ENCODE measurements at places on chromosomes 6 and 20.

DNA sequence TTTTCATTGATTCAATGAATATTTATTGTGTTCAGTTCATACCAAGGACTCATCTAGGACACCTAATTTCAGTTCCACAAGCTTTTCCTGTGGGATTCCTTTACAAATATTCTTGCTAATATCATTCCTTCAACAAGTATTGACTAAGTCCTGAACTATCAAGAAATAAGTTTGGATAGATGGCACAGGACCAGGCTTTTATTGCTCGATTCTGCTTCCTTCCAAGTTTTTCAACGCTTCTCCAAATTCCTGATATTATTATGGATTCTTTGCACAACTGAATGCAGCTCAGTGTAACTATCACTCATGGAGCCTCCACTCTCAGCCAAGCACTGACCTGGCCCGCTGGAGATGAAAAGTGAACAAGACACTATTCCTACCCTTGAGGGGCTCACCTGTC is 32.7 kb upstream of the COL21A1 start:
- H3K27me3 ChIP-seq = no peaks in the 10 kb centered on the region
- H3K4me1 ChIP-seq = no peaks in the 10 kb centered on the region
- DNase-seq = no peak
- H3K4me3 ChIP-seq = no peak overlapping the region
- H3K36me3 ChIP-seq = no peaks in the 10 kb centered on the region

DNA sequence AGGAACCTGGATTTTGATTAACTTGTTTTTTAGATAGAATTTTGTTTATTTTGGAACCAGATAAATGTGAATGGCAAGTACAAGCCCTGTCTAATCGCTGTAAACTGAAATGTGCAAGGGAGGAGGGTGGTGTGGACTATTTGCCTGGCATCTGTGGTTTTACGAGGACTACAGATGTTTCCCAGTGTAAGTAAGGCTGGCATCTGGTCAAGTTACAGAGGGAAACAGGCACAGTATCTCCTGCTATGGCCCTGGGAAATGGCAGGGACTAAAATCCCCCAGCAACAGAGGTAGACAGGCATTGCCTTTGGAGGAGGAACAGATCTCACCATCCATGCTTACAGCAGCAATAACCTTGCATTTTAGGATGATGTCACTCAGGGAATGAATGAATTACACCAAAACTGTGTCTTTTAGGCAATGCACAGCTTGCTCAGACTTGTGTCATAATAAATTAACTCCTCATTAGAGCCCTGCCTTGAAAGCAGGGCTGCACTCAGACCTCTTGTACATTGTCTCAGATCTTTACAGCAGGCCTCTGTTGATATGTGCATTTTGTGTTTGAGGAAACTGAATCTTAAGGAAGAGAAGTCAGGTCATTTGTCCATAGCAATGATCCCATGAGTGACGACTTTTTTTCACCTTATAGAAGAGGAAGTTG is 96.2 kb downstream of the TCP11 start:
- H3K4me3 ChIP-seq = no peak overlapping the region
- peak overlapping the region; percentile 69 for H3K27ac ChIP-seq
- DNase-seq = no peak
- H3K4me1 ChIP-seq = no peaks in the 10 kb centered on the region
- H3K36me3 ChIP-seq = peaks cover 5% of the 10 kb centered on the region

- H3K4me1 ChIP-seq = peaks cover 3% of the 10 kb centered on the region
- H3K36me3 ChIP-seq = no peaks in the 10 kb centered on the region
- H3K4me3 ChIP-seq = no peak within 1 kb of the TSS
- DNase-seq = no peak
Measured at GRCh38 chr6:104956731-104957294, at the start of gene LIN28B. TSS of gene LIN28B (plus strand) at chr6:104957107. CDS start at chr6:104957251, 144 bp downstream.

GRCh38 chr6:86686496-86686895 is 250.8 kb upstream of the HTR1E start:
- H3K36me3 ChIP-seq = no peaks in the 10 kb centered on the region
- H3K27ac ChIP-seq = no peak overlapping the region
- no peak for DNase-seq
- no peaks in the 10 kb centered on the region for H3K4me1 ChIP-seq
- H3K4me3 ChIP-seq = no peak overlapping the region

DNA sequence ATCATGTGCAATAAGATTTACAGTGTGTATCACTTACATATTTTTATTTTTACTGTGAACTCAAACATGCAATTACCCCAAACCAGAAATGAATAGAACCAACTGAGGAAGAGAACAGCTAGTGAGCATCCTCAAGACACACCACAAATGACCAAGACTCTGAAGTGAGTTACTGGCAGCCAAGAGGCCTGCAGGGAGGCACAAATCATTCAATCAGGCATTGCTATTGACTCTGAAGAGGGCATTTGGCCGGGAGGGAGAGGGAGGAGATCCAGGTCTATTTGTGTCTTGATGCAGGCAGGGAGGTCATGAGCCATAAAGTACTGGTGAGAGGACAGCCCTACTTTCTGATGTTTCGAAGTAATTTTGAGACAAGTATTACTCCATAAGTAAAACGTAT is 257.7 kb downstream of the BCKDHB start:
- no peak for DNase-seq
- no peak overlapping the region for H3K4me3 ChIP-seq
- no peaks in the 10 kb centered on the region for H3K27me3 ChIP-seq
- H3K36me3 ChIP-seq = no peaks in the 10 kb centered on the region
- H3K4me1 ChIP-seq = peaks cover 6% of the 10 kb centered on the region

DNA sequence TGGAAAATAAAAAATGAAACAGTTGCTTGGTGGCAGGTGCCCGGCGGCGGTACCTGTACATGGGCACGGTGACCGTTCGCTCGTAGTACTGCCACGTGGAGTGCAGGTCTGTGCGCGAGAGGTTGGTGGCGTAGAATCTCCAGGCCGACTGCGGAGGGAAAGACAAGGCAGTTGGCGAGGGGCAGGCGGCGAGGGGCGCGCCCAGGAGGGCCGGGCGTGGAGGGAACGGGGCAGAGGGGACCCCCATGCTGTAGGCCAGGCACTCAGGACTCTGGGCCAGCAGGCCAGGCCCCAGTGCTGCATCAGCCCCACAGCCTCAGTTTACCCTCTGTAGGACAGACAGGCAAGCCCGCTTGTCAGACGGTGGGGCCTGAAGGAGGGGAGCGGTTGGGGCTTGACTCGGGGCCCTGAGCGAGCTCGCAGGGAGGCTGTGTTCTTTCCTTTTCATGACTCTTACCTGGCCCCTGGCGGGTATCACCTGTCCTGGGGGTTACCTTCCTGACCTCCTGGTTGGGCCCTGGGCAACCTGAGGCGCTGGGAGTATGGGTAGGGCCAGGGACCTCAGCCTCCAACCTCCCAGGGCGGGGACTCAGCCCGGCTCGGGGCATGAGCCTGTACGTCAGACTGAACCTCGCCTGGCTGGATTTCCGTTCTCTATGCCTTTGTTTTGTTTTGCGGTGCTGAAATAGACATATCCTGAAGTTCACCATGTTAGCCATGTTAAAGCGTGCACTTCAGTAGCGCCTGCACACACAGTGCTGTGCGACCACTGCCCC is 38.5 kb downstream of the KCNQ2 start:
- H3K4me3 ChIP-seq = no peak overlapping the region
- H3K36me3 ChIP-seq = no peaks in the 10 kb centered on the region
- no peak overlapping the region for H3K27ac ChIP-seq
- no peaks in the 10 kb centered on the region for H3K4me1 ChIP-seq
- H3K27me3 ChIP-seq = no peaks in the 10 kb centered on the region
- no peak for DNase-seq

DNA sequence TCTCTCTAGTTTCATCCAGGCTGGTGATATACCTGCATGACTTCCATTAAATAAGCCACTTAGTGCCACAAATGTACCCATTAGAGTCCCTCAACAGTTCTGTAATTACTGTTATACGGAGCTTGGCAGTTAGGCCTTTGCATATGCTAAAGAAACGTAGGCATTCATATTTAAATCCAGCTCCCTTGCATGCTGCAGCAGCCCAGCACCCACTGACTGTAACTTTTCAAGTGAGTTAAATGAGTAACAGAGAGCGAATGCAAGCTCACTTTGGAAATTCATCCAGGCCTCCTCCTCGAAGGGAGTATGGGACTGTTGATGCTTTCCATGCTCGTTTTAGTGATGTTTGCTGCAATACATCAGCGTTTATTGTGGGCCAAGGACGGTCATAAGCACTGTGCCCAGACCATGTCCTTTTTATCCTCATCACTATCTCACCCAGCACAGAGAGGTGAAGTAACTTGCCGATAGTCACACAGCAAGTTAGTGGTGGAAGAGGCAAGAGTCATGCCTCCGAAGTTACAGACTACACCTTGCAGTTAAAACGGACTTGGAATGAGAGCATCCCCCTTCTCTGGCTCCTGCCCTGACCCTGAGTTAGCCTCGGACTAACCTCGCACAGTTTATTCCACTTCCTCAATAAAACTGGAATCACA is 179.4 kb upstream of the PDE10A start:
- no peaks in the 10 kb centered on the region for H3K27me3 ChIP-seq
- H3K36me3 ChIP-seq = no peaks in the 10 kb centered on the region
- no peak for DNase-seq
- no peak overlapping the region for H3K27ac ChIP-seq
- H3K4me1 ChIP-seq = no peaks in the 10 kb centered on the region

DNA sequence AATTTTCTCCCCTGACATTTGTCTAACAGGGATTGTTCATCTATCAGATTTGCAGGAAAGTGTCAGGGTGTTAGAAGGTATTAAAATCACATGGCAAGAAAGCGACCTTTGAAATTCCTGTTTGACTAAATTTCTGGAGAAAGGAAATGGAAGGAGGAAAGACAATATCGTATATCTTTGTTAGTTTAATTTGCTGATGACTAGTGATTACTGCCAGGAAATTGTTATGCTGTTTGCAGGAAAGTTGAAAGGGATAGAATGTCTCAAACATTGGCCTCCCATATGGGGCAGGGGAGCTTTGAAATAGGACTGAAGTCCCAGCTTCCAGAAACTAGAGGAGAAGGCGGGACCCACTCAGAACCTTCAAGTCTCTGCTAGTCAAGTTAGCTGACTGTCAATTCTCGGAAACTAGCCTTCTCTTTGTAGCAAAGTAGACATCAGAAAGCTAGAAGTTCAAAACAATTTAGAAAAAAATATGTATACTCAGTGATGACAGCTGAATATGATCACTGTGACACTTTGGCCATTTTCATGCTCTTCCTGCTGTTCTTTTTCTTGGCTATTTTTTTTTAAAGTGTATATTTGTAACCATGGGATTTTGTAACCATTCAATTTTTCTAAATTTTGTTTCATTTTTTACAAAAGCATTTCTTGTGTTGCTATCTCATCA is 53.4 kb upstream of the RALGAPA2 start:
- H3K27me3 ChIP-seq = no peaks in the 10 kb centered on the region
- H3K4me3 ChIP-seq = no peak overlapping the region
- H3K36me3 ChIP-seq = no peaks in the 10 kb centered on the region
- no peaks in the 10 kb centered on the region for H3K4me1 ChIP-seq

DNA sequence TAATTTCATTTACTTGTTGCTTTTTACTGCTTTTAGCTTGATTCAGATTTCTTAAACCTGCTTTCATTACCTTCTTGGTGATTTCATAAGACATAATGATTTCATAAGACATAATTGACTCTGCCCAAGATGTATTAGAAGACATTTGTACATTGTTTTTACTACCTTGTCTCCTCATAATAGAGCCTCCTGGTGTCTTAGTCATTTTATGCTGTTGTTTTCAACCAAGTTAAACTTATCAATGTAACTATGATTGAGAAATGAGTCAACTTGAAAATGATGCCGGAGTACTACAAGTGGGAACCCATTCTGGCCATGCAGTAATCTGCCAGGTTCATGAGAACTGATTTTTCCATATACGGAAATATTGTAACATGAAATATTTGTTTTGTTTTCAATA is 573.6 kb downstream of the MMUT start:
- H3K27me3 ChIP-seq = no peaks in the 10 kb centered on the region
- H3K27ac ChIP-seq = no peak overlapping the region
- no peak overlapping the region for H3K4me3 ChIP-seq
- no peak for DNase-seq

GRCh38 chr20:4637081-4637797 is 84.5 kb upstream of the PRND start:
- no peaks in the 10 kb centered on the region for H3K27me3 ChIP-seq
- H3K4me3 ChIP-seq = no peak overlapping the region
- no peaks in the 10 kb centered on the region for H3K36me3 ChIP-seq
- no peak for DNase-seq
- no peaks in the 10 kb centered on the region for H3K4me1 ChIP-seq

DNA sequence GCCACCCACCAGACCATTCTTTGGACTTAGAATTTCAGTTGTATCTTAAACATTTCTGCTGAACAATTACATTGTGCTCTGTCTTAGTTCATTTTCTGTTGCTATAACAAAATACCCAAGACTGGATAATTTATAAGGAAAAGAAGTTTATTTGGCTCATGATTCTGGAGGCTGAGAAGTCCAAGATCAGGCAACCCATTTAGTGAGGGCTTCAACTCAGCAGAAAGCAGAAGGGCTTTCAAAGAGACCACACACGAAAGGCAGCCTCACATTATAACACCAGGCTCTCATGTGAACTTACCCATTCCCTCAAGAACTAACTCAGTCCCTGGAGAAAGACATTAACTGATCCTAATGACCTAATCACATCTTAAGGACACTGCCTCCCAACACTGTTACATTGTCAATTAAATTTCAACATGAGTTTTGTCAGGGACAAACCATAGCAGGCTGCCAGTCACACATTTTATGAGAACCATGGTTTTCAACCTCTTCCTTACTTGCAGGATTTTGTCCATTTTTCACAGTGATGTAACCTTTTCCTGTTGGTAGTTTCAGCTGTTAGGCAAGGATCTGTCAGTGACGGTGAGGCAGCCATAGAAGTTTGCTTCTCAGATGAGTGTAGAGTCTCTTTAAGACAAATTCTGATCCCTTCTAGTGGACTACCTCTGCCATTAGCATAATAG is 399.6 kb upstream of the SOX4 start:
- DNase-seq = no peak
- H3K4me3 ChIP-seq = no peak overlapping the region
- H3K4me1 ChIP-seq = no peaks in the 10 kb centered on the region
- H3K27me3 ChIP-seq = no peaks in the 10 kb centered on the region

DNA sequence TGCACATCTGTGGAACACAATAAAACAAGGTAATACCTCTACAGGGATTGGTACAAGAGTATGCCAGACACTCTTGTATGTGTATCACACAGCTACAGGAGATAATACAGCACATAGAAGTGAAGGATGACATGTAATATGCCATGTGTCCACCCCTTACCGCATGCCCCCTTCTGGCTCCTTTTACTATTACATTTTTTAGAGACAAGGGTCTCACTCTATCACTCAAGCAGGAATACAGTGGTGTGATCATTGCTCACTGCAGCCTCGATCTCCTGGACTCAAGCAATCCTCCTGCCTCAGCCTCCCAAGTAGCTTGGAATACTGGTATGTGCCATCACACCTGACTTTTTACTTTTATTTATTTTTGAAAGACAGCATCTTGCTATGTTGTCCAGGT is 4.2 kb upstream of the NCR3 start:
- no peaks in the 10 kb centered on the region for H3K4me1 ChIP-seq
- no peaks in the 10 kb centered on the region for H3K27me3 ChIP-seq
- no peak for DNase-seq
- H3K27ac ChIP-seq = no peak overlapping the region
- no peak overlapping the region for H3K4me3 ChIP-seq
